GM12864 (cell line): ENCODE measurements at places on chromosomes 1 and 21.

- DNase-seq, result no peak
Observed at GRCh38 chr21:27840262-27840661, 873.4 kb upstream of the ADAMTS5 start.

DNA sequence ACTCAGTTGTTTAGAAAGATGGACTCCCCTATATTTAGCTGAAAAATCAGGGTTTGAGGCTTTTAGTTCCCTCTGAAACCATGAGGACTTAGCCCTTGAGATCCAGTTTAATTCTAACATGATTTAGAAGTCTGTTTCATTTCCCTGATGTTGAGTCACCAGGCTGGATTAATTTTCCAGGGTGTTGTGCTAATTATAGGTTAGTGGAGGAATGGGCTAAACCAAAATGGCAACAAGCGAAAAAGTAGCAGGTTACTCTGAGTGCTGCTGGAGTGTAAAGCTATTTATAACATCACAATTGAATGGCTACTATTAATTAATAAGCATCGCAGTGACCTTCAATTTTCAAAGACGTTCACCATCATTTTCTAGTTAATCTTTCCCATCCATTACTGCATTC is 15.5 kb upstream of the USP24 start:
- DNase-seq, result no peak

- DNase-seq, result no peak
Observed at GRCh38 chr1:33375316-33375715, 54.4 kb upstream of the A3GALT2 start.

GRCh38 chr1:224880593-224881307 is 48.7 kb upstream of the DNAH14 start:
- DNase-seq, result no peak

GRCh38 chr1:30929135-30929889 is 20.8 kb upstream of the SDC3 start:
- no peak for DNase-seq

DNA sequence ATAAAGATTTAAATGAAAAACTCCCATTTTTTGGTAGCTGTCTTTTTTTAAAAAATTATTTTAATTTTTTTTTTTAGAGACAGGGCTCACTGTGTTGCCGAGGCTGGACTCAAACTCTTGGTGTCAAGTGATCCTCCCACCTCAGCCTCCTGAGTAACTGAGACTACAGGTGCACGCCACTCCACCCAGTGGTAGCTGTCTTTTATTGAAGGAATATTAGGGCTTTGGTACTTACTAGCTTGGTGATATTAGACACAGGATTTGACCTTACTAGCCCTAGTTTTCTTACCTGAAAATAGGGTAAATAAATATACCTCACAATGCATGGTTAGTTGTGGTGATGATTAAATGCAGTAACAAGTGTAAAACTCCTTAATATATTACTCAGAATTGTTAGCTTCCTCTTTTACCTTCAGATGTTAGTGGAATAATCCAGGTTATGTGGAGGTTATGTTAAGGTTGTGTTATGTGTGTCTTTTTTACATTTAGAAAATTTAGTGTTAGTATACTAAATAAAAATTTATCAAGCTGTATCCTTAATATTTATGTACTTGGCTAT is 66.8 kb downstream of the PHACTR4 start:
- no peak for DNase-seq

DNA sequence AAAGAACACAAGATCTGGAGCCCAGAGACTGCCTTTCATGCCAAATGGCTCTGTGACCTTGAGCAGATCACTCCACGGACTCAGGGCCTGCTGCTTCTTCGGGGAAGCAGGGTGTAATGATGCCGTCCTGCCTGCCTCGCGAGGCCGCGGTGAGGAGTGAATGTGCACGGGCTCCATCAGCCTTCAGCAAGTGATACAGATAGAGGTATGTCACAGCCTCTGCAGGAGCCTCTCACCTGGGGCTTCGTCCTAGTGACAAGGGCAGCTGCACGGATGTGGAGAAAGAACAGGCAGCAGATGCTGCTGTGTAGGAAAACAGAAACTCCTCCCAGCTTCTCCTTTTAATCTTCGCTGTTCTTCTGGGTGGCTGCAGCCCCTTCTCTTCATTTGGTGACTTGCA is 127.5 kb downstream of the KCNN3 start:
- DNase-seq, result no peak

GRCh38 chr1:151596166-151596953 is 15.5 kb upstream of the SNX27 start:
- DNase-seq, result no peak

DNA sequence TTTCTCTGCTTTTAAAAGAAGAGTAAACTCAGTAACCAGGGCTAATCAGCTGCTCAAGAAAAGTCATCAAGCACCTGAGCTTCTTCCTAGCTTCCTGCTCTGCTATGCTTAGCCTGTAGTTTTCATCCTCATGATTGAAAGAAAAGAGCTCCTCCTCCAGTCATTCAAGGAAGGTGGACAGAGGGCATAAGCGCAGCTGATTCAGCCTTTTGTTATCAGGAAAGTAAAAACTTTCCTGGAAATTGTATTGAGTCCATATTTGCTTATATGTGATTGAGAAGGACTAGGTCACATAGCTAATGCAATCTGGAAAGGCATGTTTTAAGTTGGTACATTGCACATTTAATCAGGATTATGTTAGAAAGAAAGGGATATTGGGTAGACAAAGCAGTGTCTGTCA is 8.5 kb upstream of the BACH1 start:
- no peak for DNase-seq

GRCh38 chr1:117312453-117313138 is 54.7 kb upstream of the MAN1A2 start:
- peak; percentile 16 for DNase-seq

GRCh38 chr1:57019236-57019839 is 53.5 kb upstream of the C8B start:
- no peak for DNase-seq

- DNase-seq, result no peak
Observed at GRCh38 chr1:222096883-222097282, 355.0 kb upstream of the DUSP10 start.

DNA sequence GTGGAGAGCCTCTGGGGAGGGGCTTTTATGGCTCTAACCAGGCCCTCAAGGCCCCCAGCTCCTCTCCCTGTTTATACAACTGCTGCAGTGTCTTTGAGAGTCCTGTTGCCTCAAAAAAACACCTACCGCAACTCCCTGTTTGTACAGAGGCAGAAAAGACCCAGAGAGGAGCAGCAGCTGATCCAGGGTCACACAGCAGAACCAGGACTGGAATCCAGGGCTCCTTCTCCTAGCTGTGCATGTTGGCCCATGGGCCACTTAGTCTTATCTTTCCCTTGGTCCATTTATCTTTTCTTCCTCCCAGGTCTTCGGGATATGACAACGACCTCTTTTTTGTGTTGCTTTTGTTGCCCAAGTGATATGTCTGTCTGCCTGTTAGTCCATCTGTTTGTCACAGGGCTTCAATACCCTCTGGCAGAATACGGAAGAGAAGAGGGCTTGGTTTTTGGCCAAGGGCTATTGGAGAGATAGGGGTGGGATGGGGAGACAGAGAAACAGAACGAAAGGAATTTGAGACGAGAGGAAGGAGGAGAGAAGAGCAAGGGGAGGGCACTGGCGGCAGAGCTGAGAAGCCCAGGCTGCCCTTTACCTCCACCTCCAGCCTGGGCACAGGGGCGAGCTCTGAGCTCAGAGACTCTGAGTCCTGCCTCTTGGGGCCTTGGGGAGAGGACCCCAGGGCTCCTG is 33.5 kb upstream of the WASF2 start:
- DNase-seq, result no peak

GRCh38 chr1:5423109-5423508 is 569.1 kb downstream of the NPHP4 start:
- DNase-seq, result no peak
